ENCODE measurements at places on chromosomes 16 and 17.

GRCh38 chr16:1764971-1765370 is 6.4 kb downstream of the NME3 start:
- no peak for DNase-seq

DNA sequence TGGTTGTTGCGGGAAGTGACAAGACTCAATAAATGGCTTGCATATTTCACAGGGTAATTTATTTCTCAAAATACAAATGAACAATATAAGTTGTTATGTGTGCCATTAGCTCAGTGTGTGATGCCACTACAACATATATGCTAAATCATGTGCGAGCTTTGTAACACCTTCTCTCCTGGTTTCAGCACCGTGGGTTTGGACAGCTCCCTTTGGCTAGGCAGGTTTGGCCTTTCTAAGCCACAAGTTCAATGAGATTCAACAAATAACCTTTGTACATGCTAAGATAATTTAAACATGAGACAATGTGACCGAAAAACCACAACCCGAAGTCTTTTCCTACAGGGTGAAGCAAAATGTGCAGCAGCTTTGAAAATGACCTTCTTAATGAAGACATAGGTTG is 563.9 kb downstream of the TMEM114 start:
- DNase-seq, result no peak

GRCh38 chr17:58331815-58332777 is 3.5 kb upstream of the TSPOAP1 start:
- DNase-seq, result no peak

- DNase-seq, result no peak
Measured at GRCh38 chr17:8964801-8965393, 610 bp downstream of the PIK3R5 start.

DNA sequence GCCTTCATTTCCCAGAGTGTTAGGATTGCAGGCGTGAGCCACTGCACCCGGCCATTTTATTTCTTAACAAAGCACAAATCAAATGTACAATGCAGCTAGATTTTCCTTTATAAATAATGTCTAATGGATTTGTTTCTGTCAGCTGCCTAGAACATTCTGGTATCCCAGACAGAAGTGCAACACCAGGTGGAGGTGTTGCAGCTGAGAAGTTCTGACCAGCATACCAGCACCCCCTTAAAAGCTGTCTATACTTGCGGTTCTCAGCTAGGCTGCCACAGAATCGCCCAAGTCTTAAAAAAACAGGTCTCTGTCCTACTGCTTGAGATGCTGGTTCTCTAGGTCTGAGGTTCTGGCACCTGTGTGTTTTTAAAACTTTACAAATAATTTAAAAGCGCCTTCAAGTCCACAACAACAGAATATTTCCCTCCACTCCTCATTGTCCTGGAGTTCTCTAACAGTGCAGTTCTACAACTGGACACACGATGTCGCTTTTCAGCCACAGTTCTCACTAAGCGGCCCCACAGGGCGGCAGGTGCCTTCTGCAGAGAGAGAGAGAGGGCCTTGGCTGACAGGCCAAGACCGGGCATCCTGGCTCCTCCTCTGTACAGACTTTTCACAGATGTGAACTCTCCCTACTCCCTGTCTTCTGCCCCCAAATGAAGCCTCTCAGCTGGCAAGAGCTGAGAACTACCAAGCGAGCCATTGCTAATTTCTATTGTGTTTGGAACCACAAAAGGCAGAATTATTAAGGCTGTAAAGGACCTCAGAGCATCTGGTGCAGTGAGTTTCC is 32.6 kb upstream of the MEOX1 start:
- DNase-seq, result peak; percentile 79
